ENCODE measurements at places on chromosomes 11 and 22. TPM values are rescaled to one million over a fixed set of nuclear protein-coding genes. Genes with fewer than 3 reads are reported as not detected.

DNA sequence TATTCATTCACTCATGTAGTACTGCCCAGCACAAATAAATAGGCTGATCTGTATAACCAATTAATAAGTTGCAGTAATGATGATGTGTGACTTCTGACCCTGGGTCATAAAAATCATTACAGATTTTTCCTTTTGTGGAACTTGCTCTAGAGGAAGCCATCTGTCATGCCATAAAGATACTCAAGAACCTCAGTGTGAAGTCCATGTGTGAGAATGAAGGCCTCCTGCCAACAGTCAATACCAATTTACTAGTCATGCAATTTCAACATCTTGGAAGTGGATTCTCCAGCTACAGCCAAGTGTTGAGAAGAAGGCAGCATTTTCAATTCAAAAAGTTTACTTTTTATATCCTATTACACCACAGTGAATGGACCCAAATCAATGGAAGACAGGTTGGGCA lies 435.6 kb upstream of the LRRC4C start:
- DNase-seq, result no peak

The SLC22A12 gene
- not detected for total RNA-seq

GRCh38 chr11:95324826-95325225 lies 93.8 kb upstream of the SESN3 start:
- DNase-seq, result no peak

GRCh38 chr11:2708757-2709281 lies 9.0 kb upstream of the KCNQ1OT1 start:
- DNase-seq, result no peak

The CRYBA4 gene
- not detected for total RNA-seq

DNA sequence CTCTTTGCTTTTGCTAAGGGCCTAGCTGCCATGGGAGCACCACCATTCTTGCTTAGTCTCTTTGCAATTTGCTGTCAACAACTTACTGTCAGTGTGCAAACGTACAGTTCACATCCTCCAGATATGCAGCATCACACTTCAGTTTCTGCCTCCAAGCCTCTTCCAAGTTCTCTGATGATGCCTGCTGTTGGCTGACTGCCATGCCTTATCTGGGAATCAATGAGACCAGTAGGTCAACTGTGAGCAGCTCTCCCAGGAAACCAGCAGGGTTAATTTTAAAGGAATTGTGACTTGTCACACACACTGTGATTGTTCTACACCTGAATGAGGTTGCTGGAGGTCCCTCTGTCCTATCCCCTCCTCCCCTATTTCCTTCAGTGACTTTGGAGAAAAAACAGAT lies 56.0 kb downstream of the COPB1 start:
- DNase-seq, result no peak

All from activated T-helper 2 cell treated with anti-CD3 and anti-CD28 coated beads, Interferon-gamma antibody, Interleukin-2, Interleukin-4, amounts not matched to agents 10 μg/mL and 5 μg/mL and 100 μg/mL, durations not matched to agents 14 hours and 24 hours and 36 hours (primary cell).